ENCODE measurements at places on chromosomes 7 and 10.

- peak; percentile 62 for DNase-seq
These were observed 30.3 kb upstream of the IL6 start for GRCh38 chr7:22696541-22697228.

- no peak for DNase-seq
These were observed 154.2 kb downstream of the EBF3 start for GRCh38 chr10:129809841-129810240.

GRCh38 chr10:130568246-130568645 is 432.1 kb downstream of the GLRX3 start:
- DNase-seq, result no peak

DNA sequence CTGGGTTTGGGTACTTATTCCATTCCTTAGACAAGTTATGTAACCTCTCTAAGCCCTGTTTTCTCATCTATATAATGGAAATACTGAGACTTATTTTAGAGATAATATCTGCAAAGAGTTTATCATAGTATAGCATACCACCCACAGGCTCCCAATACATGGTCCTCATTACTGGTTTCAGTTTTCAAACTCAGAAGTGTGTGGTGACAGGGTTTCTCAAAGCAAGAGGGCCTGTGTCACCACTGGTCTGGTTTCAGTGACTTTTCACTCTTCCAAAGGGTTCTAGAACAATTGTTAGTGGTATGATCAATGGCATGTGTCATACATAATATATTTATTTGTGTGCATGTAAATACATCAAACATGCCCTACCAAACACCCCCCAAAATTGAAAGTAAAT is 89.2 kb upstream of the BMPER start:
- DNase-seq, result no peak

DNA sequence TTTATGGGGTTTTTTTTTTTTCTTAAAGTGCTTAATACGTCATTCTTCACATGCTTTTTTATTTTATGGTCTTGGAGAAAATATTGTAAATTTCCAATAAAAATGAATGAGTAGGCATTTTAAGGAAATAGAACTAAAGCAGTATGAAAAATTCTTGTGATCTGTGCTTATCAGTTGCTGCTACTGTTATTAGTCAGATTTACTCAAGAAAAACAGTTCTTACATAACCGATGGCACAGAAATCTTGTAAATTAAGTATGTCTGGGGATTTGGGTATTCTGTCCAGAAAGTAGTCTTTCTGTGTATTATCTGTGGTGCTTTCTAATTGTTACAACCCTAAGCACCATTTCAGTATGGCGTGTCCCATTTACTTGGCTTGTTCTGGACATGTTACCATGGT is 64.7 kb downstream of the LRGUK start:
- DNase-seq, result no peak

- no peak for DNase-seq
These were observed 1.1 kb downstream of the CYP26A1 start for GRCh38 chr10:93074597-93075368.

GRCh38 chr7:70608229-70608628 is 523.7 kb upstream of the GALNT17 start:
- no peak for DNase-seq

GRCh38 chr10:3981300-3981699 is 196.3 kb upstream of the KLF6 start:
- DNase-seq, result no peak

GRCh38 chr7:54342458-54342857 is 199.7 kb upstream of the VSTM2A start:
- DNase-seq, result no peak

DNA sequence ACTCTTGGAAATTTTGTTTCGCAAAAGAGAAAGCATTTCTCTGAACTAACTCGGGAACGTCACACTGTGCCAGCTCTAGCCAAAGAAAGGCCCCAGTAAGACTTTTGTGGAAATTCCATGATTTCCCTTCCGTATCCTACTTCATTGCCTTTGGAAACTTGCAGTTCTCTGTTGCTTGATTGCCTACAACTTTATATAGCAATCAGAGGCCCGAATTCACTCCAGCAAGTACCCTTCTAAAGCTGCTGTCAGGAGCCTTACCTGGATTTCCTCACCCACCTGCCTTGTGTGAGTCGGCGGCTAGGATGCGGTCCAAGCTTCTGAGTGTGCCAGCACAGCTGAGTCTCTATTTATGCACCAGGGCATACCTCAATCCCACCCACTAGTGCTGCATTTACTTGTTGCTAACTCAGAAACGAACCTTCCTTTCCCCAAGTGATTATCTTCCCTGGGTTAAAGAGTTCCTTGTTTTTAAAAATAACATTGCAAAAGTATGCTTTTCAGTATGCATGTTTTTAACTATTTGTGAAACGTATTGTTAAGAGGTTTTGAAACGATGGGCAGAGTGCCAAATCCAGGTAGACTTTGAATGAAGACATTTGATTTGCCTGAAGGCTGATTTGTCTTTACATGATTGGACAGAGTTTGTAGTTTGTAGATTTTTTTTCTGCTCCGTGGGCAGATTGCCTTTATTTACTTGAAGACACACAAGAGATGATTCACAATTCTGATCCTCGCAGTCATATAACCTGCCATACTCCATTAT is at the start of gene AGR2:
Gene AGR2 (minus strand): TSS at position 326 of the 766 bp plus-strand sequence. CDS start 3,203 bp downstream, outside the sequence.
- no peak for DNase-seq

GRCh38 chr10:68212721-68213352 is 19.1 kb downstream of the ATOH7 start:
- DNase-seq, result peak; percentile 50

GRCh38 chr7:97555857-97556421 is 175.9 kb upstream of the TAC1 start:
- no peak for DNase-seq
